CD4-positive, CD25-positive, alpha-beta regulatory T cell (primary cell): ENCODE measurements at places on chromosomes 5 and 9. TPM values are rescaled to one million over a fixed set of nuclear protein-coding genes. Genes with fewer than 3 reads are reported as not detected.

GRCh38 chr9:95570150-95570549, 53.4 kb upstream of the PTCH1 start:
- no peak for DNase-seq

GRCh38 chr9:5879419-5880181, 11.1 kb upstream of the MLANA start:
- no peak for DNase-seq

FRRS1L gene
- polyA plus RNA-seq: not detected

DNA sequence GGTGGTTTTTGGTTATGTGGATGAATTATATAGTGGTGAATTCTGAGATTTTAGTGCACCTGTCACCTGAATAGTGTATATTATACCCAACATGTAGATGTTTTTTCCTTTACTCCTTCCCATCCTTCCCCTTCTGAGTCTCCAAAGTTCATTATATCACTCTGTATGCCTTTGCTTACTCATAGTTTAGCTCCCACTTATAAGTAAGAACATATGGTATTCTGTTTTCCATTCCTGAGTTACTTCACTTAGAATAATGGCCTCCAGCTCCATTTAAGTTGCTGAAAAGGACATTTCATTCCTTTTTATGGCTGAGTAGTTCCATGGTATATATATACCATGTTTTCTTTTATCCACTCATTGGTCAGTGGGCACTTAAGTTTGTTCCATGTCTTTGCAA, 161.6 kb upstream of the CD180 start:
- DNase-seq: no peak

GRCh38 chr9:3371842-3372241, 154.0 kb downstream of the RFX3 start:
- no peak for DNase-seq

ALG2 gene
- 35.2 TPM for polyA plus RNA-seq

DOK3 gene
- polyA plus RNA-seq: not detected

FAM153A gene
- 0.40 TPM for polyA plus RNA-seq

ADCY2 gene
- not detected for polyA plus RNA-seq

DNA sequence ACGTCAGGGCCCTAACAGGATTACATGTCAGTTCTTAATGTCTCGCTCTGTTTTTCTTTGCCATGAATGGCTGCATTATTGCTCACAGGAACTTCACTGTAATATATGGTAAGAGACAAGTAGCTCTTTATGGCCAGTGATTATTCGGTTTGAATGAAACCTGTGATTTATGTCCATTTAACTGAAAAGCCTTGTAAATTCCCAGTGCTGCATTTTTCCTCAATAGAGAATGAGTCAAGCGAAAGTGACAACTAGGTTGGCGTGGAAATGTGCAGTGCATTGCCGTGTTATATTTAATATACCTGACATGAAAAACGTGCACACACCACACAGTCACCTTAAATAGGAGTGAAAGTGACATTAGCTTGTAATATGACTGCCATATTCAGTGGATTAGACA, 163.1 kb downstream of the PBX3 start:
- no peak for DNase-seq

GRCh38 chr9:100505564-100506159, 32.7 kb downstream of the TMEFF1 start:
- peak; percentile 4 for DNase-seq

GRCh38 chr5:91283899-91284298, 99.2 kb downstream of the ARRDC3 start:
- DNase-seq: no peak

DNA sequence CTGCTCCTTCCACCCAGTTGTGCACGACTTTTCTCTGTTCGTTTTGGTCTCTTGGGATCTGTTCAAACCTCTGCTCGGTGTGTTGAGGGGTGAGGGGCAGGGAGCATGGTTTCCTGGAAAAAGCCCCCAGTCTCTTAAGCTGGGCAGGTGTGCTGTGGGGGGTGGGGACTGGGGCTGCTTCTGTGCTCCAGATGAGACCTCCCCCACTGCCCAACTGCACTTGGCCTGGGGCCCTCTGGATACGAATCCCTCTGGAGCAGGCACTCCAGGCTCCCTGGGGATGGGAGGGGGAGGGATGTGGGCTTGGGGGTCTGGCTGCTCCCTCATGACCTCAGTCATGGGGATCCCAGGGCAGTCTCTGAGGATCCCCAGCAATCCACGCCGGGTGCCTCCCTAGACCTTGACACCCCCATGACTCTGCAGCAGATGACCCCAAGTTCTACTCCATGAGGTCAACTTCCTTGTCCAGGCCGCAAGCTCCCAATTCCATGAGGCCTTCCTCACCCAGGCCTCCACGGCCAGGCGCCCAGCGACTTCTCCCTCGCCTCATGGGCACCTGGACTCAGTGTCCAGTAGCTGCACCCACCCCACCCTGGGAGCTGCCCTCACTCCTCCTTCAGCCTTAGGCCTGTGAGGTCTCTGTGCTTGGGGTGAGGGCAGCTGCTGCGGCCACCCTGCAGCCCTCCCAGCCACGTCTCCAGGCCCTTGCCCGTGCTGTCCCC, 5.9 kb upstream of the AHRR start:
- no peak for DNase-seq

SPINK4 gene
- polyA plus RNA-seq: not detected

DNA sequence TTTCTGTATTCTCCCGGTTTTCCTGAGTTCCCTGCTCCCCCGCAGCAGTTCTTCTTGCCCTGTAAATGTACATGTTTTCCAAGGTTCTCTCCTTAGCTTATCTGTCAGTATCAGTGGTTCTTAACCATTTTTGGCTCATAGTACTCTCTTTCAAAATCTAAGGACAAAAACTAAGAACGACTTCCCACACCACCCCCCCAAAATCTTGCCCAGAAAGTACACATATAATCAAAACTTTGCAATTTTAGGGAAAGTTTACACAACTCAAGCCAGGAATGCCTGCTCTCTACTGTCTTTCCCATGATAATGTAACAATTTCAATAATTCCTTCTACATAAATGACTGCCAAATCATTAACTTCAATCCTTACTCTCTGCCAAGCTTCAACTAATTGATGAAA, 4.5 kb downstream of the DCAF12 start:
- DNase-seq: no peak

AGXT2 gene
- not detected for polyA plus RNA-seq

GRCh38 chr9:36218011-36218410, 27.3 kb downstream of the CLTA start:
- DNase-seq: no peak

DNA sequence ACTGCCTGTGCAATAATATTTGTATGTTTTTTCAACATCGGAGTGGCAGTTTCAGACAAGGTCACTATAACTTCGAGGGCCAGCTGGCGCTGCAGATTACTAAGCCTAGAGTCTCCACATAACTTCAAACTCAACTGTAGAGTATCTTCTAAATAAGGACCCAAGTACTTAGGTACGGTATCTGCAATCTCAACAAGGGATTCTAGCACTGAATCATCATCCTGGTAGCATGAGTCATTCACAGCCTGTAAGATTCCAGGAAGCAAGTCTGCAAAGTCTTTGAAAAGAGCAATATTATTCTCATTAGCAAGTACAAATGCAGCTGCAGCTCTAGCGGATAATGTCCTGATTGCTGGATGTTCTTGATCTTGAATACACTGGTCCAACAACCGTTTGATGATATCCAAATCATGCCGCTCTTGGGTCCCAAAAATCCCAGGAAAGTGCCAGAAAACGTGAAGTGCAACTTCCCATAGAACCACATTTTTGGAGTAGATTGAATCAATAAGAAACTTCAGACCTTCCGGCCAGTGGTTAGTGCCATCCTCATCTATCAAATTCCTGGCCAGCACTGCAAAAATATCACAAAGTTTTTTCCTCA, 654 bp downstream of the RANBP6 start:
- no peak for DNase-seq

GRCh38 chr5:154542581-154542980, 64.6 kb upstream of the HAND1 start:
- DNase-seq: no peak

GABRA6 gene
- polyA plus RNA-seq: not detected

- no peak for DNase-seq
Measured at GRCh38 chr5:56185768-56186311, 47.3 kb downstream of the ANKRD55 start.

DNA sequence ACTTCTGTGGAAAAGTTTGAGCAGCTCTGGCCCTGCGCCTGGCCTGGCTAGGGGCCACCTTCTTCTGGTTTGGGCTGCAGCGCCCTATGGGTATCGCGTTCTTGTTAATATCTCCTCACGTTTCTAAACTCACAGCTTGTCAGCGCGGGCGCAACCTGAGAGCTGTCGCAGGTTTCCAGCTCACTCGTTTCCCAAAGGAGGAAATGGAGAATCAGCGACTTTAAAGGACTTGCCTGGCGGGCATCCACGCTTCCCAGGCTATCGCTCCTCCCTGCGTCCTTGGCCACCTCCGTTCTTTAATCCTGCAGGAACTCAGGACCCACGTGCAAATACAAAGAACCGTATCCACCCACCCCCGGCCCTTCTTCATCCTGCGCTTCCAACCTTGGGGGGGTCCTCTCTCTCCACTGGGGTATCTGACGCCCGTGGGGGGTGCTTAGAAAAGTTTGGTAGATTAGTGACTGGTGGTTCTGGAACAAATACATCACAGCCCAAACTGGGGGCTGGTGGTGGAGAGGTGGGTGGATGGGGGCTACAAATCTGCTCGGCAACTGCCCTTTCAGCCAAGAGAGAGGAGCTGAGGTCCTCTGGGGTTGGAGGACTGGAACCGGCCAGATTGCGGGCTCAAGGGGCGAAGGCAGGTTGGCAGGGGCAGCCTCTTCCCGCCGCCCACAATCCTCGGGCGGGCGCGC, 578 bp upstream of the PSAT1 start:
- peak; percentile 7 for DNase-seq

KIF2A gene
- polyA plus RNA-seq: 172 TPM

- DNase-seq: no peak
Measured at GRCh38 chr9:73474625-73475024, 323.0 kb downstream of the ANXA1 start.

GRCh38 chr9:35937227-35937626, 20.7 kb downstream of the OR2S2 start:
- no peak for DNase-seq

- DNase-seq: no peak
Measured at GRCh38 chr9:134010310-134011173, 14.7 kb upstream of the BRD3OS start.

GRCh38 chr9:5630081-5630507, 1.2 kb downstream of the RIC1 start:
- no peak for DNase-seq

GRCh38 chr9:117104206-117104605, 310.7 kb downstream of the ASTN2 start:
- no peak for DNase-seq

- DNase-seq: no peak
Measured at GRCh38 chr5:36722900-36723299, 116.5 kb downstream of the SLC1A3 start.

SMIM3 gene
- polyA plus RNA-seq: 5.5 TPM

DNA sequence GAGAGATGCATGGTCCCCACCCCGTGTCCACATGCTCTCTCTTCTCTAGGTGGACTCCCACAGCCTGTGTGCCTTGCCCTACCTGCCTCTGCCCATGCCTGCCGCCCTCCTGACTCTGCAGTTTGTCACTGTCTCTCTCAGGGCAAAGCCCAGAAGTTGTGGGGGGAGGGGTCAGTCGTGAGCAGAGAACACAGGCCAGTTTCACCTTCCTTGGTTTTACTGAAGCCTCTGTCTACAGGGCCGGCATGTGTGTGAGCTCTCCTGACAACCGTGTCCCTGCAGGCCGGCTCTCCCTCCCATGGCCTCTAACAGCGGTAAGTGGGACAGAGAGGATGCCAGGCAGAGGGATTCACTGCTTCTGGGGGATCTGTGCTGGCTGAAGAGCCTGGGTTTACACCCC, 43.5 kb upstream of the SLC25A51 start:
- DNase-seq: no peak

- no peak for DNase-seq
Measured at GRCh38 chr5:177307544-177308363, 3.9 kb downstream of the MXD3 start.

- no peak for DNase-seq
Measured at GRCh38 chr5:135205632-135206349, 171.8 kb upstream of the PITX1 start.

- DNase-seq: peak; percentile 18
Measured at GRCh38 chr9:115593587-115594091, 475.7 kb upstream of the TNC start.

ARHGEF39 gene
- 0.66 TPM for polyA plus RNA-seq

GRCh38 chr5:143800715-143801114, 11.2 kb upstream of the HMHB1 start:
- DNase-seq: no peak

- no peak for DNase-seq
Measured at GRCh38 chr5:38105801-38106200, 152.6 kb upstream of the EGFLAM start.

GRCh38 chr5:136731241-136731900, 366.0 kb upstream of the TRPC7 start:
- no peak for DNase-seq

IL13 gene
- not detected for polyA plus RNA-seq

P4HA2 gene
- polyA plus RNA-seq: not detected

STKLD1 gene
- 0.12 TPM for polyA plus RNA-seq

DNA sequence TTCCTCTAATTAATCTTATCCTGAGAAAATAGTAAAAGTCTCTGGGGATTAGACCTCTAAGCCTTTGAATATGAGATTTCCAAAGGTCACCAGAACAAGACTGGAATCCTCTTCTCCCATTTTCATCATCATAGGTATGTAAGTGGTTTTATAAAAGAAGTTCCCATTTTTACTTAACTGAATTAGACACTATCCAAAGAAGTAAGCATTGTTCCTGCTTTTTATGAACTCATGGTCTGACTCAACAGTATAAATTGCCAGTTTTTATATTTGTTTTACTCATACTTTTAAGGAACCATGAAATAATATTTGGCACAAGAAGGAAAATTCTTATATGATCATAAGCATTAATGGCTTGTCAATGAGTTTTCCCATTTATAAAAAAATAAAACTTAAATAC, 167.1 kb upstream of the ADRA1B start:
- DNase-seq: no peak

DNA sequence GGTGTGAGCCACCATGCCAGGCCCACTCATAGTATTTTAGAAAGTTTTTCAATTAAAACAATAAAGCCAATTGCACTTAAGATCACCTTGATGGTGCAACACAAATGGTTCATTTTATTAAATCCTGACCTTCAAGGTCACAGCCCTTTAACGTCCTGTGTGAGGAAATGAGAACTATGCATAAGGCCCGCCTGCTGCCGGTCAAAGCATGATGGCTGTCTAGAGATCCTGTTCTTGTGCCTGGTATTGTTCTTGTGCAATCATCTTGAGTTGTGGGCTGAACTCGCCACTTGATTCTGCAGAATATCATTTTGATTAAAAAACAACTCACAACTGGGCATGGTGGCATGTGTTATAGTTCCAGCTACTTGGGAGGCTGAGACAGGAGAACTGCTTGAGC, 43.6 kb upstream of the FBXW11 start:
- DNase-seq: no peak

SLCO6A1 gene
- polyA plus RNA-seq: not detected
